ENCODE measurements at places on chromosomes 1 and 21. TPM values are rescaled to one million over a fixed set of nuclear protein-coding genes. Genes with fewer than 3 reads are reported as not detected.

DNA sequence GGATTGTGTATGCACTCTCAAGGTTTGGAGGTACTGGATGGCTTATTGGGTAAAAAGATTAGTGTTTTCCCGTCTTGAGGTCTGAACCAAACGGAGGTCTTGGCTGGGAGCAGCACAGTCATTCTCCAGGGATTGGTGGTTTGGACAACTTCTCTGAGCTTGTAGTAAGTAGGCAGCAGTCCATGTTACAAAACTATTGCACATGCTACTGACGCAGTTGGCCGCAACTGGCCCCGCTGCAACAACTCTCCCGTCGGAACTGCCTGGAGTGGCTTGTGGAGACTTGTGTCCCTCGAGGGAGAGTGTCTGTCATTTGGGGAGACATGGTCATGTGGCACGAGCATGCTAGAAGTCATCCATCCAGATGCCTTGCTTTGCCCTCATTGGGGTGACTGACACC lies 276.0 kb downstream of the TM2D1 start:
- peak; percentile 73 for DNase-seq

The CLCA4 gene
- polyA plus RNA-seq = not detected

GRCh38 chr1:205570173-205570501 lies 61.7 kb downstream of the ELK4 start:
- no peak for DNase-seq

- no peak for DNase-seq
Observed at GRCh38 chr1:214404154-214404553, 123.2 kb downstream of the SMYD2 start.

The CD46 gene
- 69.2 TPM for polyA plus RNA-seq

- no peak for DNase-seq
Observed at GRCh38 chr1:40650075-40650474, 15.4 kb downstream of the RIMS3 start.

The STPG1 gene
- polyA plus RNA-seq = 5.7 TPM

DNA sequence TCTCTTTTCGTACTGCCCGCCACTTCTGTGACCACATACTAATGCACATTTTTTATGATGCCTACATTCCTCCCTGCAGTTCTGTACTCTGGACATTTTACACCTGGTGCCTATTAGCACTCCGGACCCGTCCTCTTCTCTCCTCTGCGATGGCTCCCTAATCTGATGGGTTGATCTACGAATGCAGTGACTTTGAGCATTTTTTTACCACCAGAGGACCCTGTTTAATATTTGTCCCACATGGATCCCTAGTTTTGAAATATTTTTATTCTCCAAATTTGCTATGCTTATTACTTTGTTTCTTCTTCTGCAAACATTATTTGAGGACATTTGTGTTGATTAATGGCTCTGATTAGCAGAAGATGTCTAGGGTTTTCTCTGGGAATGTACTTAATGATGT lies 5.2 kb downstream of the PPFIA4 start:
- no peak for DNase-seq

The IFNLR1 gene
- 0.51 TPM for polyA plus RNA-seq

DNA sequence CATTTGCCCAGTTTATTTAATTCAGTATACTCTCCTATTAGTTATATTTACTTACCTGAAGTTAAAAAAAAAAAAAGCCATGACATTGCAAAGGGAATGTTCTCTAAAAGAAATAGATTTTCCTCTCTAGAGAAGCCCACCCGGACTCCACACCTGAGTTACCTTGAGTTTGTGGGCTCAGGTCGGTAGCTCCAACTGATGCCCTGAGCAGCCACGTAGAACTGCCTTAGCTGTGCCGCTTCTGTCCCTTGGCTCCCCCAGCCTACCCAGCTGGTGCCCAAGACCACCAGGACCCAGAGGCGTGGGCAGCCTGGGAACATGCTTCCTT lies 250 bp downstream of the F5 start:
- no peak for DNase-seq

The C1QA gene
- polyA plus RNA-seq = 36.9 TPM

The C8B gene
- not detected for polyA plus RNA-seq

GRCh38 chr1:47972864-47973432 lies 24.2 kb downstream of the TRABD2B start:
- no peak for DNase-seq

DNA sequence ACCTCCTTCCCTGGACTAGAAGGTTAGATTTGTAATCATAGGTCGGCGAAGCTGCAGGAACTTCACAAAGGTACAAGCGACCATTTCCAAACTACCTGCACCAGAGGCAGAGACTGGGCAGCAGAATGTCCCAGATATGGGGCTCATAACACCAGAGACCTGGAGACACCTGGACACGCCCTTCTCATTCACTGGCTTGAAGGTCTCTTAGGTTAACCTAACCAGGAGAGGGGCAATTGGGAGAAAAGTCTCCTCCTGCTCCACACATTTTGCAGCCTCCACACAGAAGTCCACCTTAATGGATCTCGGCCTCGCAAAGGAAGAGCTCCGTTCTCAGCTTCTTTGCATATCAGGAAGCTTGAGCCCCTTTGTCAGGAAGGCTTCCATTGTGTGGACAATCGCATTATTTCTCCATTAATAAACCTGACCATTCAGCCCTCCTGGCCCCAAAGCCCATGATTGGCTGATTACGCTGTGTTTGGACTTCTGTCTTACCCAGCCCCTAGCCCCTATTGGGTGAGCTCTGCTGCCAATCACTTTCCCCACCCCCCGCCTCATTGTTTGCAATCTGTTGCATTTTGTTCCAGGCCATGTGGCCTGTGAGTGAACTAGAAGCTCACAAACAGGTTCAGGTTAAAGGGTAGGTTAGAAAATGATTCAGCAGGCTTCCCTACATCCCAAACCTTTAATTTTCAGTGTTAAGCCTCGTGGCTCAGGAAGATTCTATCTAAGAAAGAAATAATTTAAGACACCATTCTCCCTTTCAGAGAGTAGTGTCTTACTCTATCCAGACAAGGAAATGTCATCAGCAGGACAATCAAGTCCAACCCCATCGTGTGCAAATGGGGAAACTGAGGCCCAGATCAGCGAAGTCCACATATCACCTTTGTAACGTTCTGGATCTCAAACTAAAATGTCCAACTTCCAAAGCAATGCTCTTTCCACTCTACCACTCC lies 2.8 kb downstream of the MYCL start:
- DNase-seq = no peak

- no peak for DNase-seq
Observed at GRCh38 chr1:212692774-212693644, 6.6 kb downstream of the BATF3 start.

GRCh38 chr1:188343914-188344313 lies 1515.2 kb downstream of the PLA2G4A start:
- no peak for DNase-seq

The CD34 gene
- polyA plus RNA-seq = 48.0 TPM

- DNase-seq = no peak
Observed at GRCh38 chr21:46202592-46203202, 18.4 kb upstream of the SPATC1L start.

DNA sequence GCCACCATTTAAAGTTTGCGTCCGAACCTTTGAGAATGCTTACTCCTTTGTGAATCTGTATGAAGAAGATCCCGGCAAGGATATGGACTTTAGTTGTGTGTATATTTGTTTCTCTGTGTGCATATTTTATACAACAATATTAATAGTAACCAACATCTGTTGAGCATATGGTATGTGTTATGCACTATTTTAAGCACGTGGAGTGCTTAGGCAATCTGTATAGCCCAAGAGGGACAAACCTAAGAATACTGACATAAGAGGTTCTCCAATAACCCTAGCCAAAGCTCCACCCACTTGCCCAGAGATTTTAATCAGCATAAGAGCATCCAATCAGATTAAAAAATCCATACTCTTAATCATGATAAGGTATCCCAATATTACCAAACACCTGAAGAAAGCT lies 92.7 kb downstream of the MAB21L3 start:
- no peak for DNase-seq

GRCh38 chr1:79604490-79605198 lies 598.1 kb upstream of the ADGRL4 start:
- no peak for DNase-seq

DNA sequence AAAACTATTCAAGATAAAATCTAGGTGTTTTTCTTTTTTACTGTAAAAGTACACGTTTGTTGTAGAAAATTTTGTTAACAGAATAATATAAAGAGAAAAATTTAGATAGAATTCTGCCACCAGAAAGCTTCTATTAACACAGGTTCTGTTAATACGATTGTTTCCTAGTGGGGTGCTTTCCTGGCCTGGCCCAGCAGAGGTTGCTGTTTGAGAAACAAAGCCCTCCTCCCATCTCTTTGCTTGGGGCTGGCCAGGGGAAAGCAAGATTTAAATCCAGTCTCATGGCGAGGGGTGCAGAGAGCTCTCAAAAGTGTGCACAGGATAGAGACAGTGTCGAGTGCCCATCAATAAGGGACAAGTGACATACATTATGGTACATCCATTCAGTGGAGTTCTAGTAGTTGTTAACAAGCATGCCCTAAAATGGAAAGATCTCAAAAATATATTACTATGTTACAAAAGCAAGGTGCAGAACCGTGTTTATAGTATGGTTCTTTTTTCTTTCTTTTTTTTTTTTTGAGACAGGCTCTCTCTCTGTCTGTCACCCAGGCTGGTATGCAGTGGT lies 14.6 kb upstream of the ACBD3 start:
- DNase-seq = no peak

GRCh38 chr1:13911697-13912619 lies 212.0 kb downstream of the PRDM2 start:
- no peak for DNase-seq

- DNase-seq = no peak
Observed at GRCh38 chr1:99115231-99115630, 110.6 kb upstream of the PLPPR5 start.

The OR2L13 gene
- not detected for polyA plus RNA-seq

DNA sequence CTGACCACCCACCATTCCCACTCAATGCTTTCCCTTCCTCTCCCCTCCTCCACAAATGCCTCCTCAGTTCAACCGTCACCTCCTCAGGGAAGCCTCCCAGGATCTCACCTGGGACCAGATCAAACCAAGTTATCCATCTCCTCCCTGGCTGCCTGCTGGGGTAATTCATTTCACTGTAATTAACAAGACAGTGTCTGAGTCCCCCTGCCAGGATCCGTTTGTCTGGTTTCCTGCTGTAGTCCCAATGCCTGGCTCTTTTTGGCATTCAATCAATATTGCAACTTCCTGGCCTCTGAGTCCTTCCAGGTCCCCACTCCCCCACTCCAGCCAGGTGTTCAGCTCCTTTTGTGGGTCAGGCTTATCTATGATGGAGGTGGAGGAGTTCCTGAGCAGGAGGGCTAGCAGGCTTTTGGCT lies 687.7 kb downstream of the PTPRU start:
- no peak for DNase-seq

The KCNE1 gene
- polyA plus RNA-seq = 0.75 TPM

DNA sequence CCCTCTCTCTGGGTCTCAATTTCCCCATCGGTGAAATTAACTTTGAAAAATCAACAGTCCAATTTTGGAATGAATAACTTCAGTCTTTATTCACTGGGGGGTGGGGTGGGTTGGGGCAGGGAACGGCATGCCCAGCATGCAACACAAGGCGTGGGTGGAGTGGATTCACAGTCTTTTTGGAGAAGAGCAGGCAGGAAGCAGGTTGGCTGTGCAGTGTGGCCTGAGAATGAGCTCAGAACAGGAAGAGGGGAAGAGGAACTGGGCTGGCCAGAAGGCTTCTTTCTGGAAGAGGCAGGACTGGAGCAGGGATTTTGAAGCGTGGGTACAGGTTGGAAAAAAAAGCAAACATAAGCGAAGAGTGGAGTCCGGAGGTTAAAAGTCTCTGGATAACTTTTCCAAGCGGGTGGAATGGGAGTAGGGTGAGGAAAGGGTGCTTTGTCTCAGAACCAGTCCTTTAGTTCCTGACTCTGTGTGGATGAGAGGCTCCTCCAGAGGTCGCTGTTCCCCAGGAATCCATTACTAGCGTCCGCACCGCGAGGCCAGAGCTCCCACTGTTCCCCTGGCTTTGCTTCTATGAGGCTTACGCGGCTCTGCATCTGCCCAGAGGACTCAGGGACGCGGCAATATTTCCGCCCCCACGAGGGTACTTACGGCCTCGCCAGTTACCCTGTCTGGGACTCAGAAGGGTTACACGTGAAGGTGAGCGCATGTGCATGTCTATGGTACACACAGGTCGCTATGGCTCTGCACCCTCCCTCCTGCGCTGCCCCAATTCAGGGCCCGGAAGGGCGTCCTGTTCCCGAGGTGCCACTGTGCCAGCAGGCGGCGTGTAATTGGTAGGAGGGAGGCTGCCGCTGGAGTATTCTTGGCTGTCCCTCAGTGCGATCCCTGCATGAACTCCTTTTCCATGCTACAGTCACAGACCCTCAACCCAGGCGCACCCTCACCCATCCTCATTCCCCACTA lies 5.5 kb upstream of the FOXD2 start:
- DNase-seq = peak; percentile 58

The OR2T29 gene
- polyA plus RNA-seq = not detected

The LRRC71 gene
- 0.51 TPM for polyA plus RNA-seq

The DMAP1 gene
- 35.2 TPM for polyA plus RNA-seq

GRCh38 chr1:151406176-151406575 lies 6.8 kb downstream of the PSMB4 start:
- no peak for DNase-seq

- DNase-seq = no peak
Observed at GRCh38 chr1:58568271-58568860, 8.7 kb downstream of the TACSTD2 start.
